ENCODE measurements at places on chromosomes 7 and 10.

DNA sequence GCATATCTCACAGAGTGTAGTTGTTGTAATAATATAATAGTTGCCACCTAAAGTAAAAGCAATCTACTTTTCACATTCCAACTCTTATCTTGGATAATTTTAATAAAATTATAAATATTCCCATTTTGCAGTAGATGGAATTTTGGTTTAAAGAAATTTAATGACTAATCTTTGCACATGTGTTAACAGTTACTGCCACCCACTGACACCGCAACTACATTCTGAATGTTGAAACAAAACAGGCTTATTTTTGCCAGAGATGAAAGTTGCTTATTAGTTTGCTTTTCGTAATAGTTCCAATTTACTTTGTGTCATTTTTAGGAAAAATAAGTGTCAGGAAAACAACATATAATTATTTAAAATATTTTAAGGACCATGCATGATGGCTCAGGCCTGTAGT, 557.5 kb upstream of the PCDH15 start:
- no peak for DNase-seq

- peak; percentile 34 for DNase-seq
Observed at GRCh38 chr10:35413985-35414861, 77.9 kb downstream of the CCNY start.

GRCh38 chr7:131625817-131626372, 69.5 kb upstream of the PODXL start:
- DNase-seq: no peak

DNA sequence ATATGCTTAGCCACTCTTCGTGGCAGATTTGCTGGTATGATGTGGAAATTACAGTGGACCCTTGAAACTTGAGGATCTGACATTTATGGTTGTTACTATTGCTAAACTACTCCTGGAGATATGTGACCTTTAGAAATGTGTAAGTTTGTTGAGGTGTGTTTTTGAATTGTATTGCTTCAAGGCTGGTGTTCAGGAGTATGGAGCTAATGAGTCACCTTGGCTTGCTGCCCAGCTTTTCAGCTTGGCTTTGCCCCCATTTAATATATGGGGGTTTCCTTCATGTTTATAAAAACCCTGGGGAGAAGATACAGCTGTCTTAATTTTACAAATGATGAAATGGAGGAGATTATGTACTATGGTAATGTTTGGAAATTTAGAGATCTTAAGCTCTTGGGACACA, 11.6 kb downstream of the HBP1 start:
- peak; percentile 74 for DNase-seq

- DNase-seq: no peak
Observed at GRCh38 chr10:105073999-105074398, 432.9 kb downstream of the SORCS3 start.

DNA sequence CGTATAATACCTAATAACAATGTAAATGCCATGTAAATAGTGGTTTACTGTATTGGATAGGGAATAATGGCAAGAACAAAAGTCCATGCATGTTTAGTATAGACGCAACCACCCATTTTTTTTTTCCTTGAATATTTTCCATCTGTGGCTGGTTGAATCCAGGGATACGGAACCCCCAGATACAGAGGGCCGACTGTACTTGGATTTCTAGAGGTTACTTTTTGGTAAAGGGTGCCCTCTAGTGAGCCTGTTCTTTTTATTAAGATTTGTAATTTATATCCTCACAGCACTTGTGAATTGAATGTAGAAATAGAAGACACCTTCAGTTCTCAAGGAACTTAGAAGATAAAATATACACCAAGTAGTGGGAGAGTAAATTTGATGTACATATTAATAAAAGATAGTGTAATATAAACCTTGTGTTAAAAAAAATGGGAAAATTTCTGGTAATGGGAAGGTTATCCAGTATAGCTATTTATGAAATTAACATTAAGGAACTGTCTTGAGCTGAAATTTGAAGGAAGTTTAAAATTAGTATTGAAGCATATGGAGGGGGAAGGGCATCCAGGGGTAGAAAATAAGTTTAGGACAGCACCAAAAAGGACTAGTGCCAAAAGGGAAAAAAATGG, 32.0 kb downstream of the EXOC6 start:
- no peak for DNase-seq

DNA sequence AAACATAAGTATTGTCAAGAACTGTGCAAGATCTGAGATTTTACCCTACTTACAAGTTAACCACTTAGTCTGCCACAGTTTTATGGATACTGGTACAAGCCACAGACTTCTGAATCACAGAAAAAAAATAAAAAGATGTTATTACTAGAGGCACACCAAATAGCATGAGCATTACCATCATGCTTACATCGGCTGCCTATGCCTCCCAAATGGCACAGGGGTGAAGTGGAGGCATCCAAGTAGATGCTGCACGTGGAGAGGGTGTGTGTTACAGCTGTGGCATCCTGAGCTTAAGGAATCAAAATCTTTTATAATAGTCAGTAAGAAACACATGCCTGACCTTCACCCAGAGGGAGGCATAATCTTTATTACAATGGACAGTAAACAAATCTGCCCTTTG, 207.8 kb downstream of the TFEC start:
- DNase-seq: no peak

- peak; percentile 72 for DNase-seq
Observed at GRCh38 chr10:32367793-32368453, 21.0 kb upstream of the EPC1 start.

- no peak for DNase-seq
Observed at GRCh38 chr10:71451754-71452153, 55.0 kb downstream of the CDH23 start.

DNA sequence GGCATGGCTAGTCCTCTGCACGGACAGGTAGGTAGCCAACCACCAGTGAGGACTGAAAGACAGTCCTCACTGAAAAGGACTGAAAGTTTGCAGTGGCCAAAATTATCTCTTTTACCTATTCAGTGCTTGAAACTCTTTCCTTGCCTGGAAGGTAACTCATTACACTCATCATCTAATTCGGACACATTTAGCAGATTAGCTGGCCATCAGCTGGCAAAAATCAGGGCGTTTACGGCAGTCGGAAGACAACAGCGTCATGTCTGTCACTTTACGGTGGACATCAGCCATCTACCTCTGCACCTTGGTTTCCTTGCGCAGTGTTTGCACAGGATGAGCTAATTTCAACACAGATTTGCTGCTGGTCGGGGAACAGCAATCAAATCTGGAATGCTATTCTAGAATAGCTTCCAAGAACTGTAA, 740 bp downstream of the ANXA7 start:
- DNase-seq: no peak

DNA sequence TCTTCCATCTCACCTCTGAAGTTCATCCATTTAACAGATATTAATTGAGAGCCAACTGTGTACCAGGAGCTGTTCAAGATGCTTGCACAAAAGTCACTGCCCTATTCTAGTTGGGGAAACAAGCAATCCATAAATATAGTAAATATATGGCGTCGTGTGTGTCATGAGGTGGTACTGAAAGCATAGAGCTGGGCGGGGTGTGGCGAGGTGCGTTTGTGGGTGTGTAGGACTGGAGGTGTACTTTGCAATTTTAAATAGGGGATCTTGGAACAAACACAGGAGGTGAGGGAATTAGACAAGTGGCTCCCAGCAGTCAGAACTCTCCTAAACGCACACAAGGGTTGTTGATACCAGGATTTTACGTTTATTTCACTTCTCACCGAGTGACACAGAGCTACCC, 490 bp upstream of the ZNF239 start:
- no peak for DNase-seq

DNA sequence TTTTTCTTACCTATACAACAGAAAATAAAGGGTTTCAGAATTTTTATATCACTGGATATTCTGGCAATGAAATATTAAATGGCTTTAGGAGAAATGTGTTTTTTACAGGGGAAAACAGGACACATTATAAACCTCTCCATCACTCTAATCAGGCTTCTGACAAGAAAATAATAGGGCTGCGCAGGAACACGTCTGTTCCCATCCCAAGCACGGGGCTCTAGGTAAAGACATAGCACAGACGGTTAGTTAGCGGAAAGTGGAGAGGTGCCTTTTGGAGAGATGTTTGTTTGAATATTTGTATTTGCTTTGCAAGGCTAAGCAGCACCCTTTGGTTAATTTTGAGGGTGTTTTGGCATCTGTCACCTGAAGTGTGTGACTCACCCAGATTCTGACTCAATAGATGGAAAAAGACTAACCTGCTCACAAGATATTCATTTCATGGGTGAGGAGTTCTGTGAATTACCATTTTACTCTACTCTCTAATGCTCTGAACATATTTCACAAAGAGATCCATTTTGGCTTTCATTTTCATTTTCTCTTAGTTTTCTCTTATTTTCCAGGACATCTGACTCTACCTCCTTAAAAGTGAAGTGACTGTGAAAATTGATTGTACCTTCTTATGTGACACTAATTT, 174.5 kb upstream of the AKR1E2 start:
- no peak for DNase-seq

DNA sequence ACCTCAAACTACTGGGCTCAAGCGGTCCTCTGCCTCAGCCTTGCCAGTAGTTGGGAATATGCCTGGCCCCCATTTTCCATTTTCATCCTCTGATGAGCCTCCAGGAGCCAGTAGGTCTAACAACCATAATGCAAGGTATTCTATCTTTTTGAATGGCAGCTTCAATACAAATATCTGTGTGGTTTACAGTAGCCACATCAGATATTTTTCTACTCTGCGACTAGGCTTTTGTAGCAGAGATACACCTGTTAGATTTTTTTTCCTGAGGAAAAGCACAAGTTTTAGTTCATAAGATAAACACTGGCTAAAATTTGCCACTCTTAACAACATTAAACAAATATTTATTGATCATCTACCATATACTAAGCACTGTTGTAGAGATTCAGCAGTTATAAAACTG, 3.9 kb upstream of the GLCCI1 start:
- DNase-seq: no peak

- DNase-seq: no peak
Observed at GRCh38 chr10:75498884-75499350, 67.5 kb downstream of the LRMDA start.

DNA sequence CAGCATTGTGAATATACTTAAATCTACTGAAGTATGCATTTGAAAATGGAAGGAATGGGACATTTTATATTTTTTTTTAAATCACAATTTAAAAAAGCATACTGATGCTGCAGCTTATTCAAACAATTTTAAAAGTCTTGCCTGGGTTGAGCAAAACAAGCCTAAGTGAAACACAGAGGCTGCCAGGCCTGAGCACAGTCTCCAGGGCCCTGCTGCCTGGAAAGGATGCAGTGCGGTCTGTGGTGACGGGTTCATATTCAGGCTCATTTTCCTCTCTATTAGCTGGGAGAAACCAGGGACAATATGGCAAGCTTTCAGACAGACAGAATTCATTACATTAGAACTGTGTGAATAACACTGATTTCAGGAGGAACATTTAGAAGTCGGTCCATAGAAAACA, 251.9 kb downstream of the COBL start:
- no peak for DNase-seq

DNA sequence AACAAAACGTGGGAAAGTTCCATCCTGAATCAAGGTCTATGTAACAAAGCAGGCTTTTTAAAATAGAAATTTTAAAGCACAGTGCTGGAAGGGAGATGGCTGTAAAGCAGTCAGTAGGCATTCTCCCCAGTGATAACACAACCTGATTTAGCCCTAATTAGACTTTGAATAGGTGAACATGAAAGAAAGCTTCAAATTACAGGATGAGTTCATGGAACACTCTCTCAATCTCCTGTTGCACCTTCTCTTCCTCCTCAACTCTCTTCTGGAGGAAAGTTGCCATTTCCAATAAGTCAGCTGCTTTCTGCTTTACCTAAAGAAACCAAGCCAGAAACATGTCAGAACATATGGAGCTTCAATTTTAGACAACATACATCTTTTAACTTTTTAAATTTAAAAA, 20.1 kb downstream of the SFR1 start:
- no peak for DNase-seq

DNA sequence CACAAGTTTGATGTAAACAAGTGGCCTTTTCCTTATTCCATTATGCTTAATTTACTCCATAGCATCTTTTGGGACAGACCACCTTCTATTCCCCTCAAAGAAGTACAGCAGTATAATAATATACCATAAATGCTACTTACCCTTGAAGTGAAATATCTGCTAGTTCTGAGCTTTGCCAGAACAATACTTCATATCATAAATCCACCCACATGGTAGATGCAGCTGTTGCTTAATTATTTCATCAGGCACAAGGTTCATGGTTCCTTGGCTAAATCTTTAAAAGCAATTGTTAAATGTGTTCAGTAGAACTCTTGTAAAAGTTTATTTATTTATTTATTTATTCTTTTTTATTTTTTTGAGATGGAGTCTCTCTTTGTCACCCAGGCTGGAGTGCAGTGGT, 32.9 kb downstream of the CSTF2T start:
- DNase-seq: no peak

DNA sequence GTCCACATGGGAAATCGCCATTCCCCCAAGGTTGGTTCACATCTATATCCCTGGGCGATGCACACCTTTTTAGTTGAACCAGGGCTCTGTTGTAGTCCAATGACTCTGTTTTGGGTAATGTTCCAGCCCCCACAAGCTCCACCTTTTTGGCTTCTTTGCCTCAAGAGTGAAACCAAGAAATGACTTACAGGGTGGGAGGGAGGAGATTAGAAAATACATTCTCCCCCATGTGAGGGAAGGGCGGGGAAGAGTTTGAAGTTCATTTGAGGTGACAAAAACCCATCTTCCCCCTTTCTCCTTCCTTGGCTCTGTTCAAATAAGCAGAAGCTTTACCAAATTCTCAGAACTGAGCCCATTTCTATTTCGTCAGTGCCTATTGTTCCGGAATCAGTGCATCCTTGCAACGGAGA, 82.8 kb downstream of the GATA3 start:
- DNase-seq: peak; percentile 26
